ENCODE measurements at places on chromosomes 4 and X. TPM values are rescaled to one million over a fixed set of nuclear protein-coding genes. Genes with fewer than 3 reads are reported as not detected.

SLC49A3 gene
- 15.7 TPM for total RNA-seq

UGT2A3 gene
- not detected for total RNA-seq

ODAPH gene
- not detected for total RNA-seq

ARSH gene
- not detected for total RNA-seq

RHOXF1 gene
- total RNA-seq: 0.65 TPM

SYTL4 gene
- 3.2 TPM for total RNA-seq

USP51 gene
- total RNA-seq: 4.1 TPM

SORCS2 gene
- 2.7 TPM for total RNA-seq

GAGE12E gene
- not detected for total RNA-seq

TTC29 gene
- 0.26 TPM for total RNA-seq

SPANXN3 gene
- total RNA-seq: not detected

WFS1 gene
- 76.6 TPM for total RNA-seq

CTAG2 gene
- not detected for total RNA-seq

GRCh38 chr4:151260526-151260925 is 16.4 kb upstream of the PRSS48 start:
- DNase-seq: no peak

- DNase-seq: no peak
Measured at GRCh38 chrX:134792077-134792476, 133.8 kb upstream of the PLAC1 start.

- DNase-seq: no peak
Measured at GRCh38 chr4:64584981-64585557, 175.8 kb upstream of the TECRL start.

GRCh38 chr4:174531486-174531885 is 9.2 kb upstream of the HPGD start:
- DNase-seq: no peak

- DNase-seq: no peak
Measured at GRCh38 chrX:81261576-81261975, 59.7 kb downstream of the SH3BGRL start.

DNA sequence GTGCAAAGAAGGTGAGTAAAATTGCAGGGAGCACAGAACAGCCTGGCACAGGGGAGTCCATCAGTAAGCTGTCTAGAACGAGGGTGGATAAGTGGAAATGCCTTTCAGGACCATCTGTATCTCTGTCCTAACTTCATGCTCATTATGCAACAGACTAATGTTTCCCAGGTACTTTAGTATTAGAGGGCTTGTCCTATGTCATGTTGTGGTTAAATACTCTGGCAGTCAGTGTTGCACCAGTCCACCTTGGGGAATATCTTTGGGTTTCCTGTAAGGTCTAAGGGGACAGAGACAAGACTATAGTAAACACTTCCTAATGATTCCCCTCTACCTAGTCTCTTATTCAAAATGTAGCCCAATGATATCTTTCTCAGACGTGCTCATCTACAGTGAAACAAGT is 21.3 kb downstream of the NOCT start:
- no peak for DNase-seq

- no peak for DNase-seq
Measured at GRCh38 chr4:11566444-11567022, 137.8 kb upstream of the HS3ST1 start.

DNA sequence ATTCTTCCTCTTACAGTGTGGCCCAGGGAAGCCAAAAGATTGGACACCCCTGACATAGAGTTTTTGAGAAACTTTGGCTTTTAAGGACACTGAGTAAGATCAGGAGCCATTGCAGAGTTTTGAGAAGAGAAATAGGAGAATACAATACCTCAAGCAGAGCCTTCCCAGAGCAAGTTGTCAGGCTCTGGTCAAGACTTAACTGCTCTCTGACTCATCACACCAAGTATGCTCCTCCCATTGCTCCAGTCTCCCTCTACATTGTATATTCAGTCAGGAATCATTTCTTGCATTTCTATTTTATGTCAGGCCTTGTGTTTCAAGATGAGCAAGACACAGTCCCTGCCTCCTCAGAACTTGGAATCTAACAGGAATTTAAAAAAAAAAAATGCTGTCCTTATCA is 176.4 kb upstream of the FMR1 start:
- DNase-seq: no peak

GRCh38 chrX:14936561-14936960 is 63.3 kb downstream of the MOSPD2 start:
- DNase-seq: no peak

DNA sequence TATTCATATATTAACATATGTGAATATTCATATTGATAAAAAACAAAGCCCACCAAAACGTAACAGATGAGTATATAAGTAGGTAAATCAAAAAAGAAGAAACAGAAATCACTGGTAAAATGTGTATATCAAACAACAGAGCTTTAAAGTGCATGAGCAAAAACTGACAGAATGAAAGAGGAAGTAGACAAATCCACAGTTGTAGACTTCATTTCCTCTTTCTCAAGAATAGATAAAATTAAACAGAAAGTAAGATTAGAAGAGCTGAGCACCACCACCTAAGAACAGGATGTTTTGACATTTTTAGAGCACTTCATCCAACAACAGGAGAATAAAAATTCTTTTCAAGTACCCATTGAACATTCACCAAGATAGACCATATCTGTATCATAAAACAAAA is 64.6 kb downstream of the CNKSR2 start:
- no peak for DNase-seq

- DNase-seq: peak; percentile 55
Measured at GRCh38 chr4:8141935-8142334, 16.7 kb downstream of the ABLIM2 start.

DNA sequence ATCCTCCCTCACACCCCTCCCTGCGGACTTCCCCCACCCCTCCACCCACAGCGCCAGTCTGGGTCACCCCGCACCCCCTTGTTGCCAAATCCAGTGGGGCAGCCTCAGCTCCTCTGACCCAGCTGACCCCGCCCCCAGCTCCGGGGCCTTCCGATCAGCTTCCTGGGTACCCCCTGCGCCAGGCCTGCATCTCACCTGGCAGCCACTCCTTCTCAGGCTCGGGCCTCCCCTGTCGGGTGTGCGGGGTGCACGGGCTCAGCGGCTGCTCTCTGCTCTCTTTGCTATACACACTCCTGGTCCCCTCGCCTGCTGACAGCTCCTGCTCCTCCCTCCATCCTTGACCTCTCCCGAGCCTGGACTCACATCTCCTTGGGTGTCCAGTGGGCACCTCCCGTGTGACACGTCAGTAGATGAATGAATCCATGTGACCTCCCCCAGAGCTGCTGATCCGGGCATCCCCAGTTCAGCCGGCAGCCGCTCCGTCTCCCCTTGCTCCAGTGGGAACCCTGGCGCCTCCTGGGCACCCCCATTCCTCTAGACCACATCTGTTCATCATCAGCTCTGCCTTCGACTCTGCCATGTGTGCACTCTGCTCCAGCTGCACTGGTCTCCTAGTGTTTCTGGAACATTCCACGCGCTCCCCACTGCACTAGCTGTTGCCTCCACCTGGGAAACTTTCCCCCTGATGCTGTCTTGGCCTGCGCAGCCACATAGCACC is 9.9 kb downstream of the CFAP99 start:
- DNase-seq: no peak

DNA sequence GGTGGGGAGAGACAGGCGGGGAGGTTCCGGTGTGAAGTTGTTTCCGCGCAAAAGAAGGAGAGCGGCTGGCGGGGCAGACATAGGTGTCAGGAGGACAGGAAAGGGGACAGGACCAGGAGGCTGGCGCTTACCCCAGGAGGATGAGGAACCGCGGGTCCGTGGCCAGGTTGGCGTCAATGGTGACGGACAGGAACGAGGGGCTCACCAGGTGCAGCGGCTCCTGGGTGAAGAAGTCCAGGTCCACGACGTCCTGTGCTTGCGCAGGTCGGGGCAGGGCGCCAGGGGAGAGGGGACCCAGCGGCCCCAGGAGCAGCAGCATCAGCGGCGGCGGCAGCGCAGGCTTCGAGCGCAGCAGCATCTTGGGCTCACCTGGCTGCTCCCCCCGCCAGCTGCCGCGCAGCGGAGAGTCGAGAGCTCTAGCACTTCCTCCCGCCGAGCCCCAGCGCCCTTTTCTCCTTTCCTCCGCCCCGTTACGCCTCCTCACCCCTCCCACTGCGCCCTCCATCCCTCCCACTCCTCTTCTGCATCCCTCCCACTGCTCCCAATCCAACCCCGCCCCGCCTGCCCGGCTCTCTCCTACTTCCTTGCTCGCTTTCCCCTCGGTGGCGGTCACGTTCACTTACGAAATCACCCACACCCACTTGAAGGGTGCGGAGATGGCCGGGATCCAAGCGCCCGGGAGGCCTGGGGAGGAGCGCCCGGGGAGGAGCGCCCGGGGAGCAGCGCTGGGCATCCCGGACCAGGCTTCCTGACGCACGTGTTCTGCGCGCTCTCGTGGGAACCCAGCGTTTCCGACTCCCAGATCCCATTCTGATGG is at the start of gene HPSE:
TSS of gene HPSE (minus strand) at position 424 of the 817 bp plus-strand sequence. CDS start at position 358, 66 bp downstream.
- DNase-seq: peak; percentile 94

- DNase-seq: no peak
Measured at GRCh38 chrX:109733613-109734083, 591 bp upstream of the ACSL4 start.

DNA sequence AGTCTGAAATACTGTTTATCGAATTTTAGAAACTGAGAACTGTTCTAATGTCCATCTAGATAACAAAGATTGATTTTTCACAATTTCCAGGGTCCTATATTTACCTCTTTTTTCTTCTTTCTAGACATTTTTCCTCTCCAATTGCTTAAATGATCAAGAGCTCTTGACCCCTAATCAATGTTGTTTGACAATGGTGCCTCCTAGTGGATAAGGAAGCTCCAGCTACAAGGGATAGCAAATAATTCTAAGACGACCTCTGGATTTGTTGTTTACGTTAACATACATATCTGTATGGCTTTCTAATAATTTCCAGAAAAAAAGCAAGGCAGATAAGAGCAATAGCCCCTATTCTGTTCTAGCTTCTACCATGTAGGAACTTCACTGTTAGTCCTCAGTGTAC is 35.8 kb downstream of the GPR82 start:
- no peak for DNase-seq

DNA sequence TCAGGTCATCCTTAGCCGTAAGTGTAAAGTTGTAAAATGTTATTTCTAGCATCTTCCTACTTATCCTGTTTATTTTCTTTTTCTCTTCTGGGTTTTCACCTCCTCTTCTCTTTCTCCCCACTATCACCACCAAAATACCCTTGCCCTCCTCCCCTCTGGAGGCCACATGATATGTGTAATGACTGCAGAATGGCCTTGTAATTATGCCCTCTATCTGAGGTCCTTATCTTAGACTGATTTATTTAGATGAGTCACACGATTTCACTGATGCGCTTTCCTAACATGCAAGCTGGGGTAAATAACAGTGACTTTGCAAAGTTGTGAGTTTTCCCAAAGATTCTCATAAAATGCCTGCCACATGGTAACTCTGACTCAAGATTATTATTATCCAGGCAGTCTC is 231.8 kb upstream of the GPRIN3 start:
- DNase-seq: no peak

GRCh38 chr4:118957722-118958445 is 69.2 kb downstream of the SYNPO2 start:
- no peak for DNase-seq

- DNase-seq: no peak
Measured at GRCh38 chrX:47373198-47373597, 2.8 kb downstream of the ZNF157 start.

DNA sequence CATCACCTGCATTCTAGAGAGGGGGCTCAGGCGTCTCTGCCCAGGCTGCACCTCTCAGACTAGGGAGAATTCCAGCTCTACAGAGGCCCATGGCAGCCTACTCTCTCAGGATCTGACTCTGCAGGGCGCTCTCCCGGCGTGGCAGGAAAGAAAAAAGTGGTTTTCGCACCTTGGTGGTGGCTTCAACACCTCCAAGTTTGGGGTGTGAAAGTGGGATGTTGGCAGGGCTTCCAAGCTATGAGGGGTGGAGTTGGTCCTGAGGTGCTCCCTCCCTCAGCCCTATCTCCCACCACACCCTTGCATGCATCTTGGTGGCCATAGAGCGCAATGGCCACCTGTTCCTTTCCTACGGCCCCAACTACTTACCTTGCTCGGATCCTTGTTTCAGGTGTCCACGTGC is 166.5 kb downstream of the VSIG4 start:
- DNase-seq: no peak

DNA sequence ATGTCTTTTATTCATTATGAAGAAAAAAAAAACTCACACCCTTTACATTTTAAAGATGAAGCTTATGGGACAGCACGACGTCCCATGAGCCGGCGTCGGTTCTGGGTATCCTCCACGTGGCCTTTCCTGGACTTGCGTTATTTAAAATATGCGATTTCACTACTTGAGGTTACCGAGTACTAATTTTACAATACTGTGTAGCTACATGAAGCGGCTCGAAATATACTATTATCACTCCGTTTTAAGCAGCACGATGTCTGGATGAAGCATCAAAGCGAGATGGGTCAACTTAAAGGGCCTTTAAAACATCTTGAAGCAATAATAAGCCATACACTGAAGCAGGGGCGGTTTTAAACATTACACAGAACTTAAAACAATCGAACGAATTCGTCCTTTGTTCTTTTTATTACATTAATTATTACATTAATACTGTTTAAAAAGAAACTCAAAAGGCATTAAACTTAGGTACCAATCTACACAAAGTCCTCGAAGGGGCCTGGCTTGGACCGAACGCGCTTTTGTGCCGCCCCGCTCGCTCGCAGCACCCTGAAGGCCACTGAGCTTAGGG is 1.4 kb upstream of the KLF3 start:
- no peak for DNase-seq

DNA sequence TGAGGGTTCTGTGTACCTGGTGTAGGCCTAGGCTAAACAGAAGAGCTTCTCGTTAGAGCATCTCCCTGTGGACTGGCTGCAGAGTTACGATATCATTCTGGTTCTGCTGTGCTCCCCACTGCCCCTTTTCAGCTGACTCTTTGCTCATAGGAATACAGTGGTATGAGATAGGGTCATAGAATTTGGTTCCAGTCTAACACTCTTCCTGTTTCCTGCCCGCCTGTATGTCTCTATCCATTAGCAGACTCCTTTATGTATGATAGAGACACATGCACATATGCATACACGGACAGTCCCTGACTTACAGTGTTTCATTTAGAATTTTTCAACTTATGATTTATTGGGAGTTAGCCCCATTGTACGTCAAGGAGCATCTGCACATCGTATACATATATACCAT is 15.3 kb downstream of the RNF4 start:
- no peak for DNase-seq

DNA sequence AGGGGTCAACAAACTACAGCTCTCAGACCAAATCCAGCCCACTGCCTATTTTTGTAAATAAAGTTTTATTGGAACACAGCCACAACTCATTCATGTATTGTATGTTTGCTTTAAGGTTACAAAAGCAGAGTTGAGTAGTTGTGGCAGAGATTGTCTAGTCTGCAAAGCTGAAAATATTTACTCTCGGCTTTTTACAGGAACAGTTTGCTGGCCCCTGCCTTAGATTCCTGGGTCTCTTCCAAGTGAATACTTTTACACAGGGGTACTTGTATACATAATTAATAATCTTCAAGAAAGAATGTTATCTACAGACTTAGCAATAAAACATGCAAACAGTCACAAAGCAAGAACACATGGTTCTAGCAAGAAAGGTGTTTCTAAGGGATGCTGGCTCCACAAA is 154.2 kb downstream of the AMELX start:
- DNase-seq: no peak

DNA sequence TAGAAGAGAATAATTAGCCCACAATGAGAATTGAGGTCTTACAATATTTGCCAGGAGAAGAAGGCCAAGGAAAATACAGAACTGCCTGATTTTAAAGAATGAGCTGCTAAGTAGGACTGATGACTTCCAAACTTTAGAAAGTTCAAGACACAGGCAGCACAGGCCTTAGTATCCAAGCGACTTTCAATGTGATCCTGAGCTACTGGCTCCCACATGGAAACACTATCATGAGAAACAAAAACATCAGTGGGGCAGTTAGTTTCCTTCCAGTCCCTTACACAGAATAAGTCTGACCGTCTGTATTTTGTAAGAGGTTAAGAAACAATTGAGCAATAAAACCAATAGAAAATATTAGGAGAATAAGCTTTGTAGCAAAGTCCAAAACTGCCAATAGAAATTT is 251.4 kb downstream of the COL25A1 start:
- DNase-seq: no peak
